ENCODE measurements at places on chromosomes 13 and 19.

GRCh38 chr13:37716420-37717195 is 118.0 kb upstream of the POSTN start:
- no peak for DNase-seq

DNA sequence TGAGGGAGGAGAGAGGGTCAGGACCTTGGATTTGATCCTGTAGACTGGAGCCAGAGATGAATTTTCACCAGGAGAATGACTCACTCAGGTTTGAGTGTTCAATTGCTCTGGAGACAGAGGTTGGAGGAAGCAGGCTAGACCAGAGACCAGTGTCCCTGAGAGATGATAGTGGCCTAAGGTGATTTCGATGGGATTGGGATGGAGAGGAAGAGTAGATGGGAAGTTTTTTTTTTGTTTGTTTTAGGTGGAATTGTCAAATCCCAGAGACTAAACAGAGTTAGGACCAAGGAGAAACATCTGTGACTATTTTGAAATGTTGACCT is 2.3 kb downstream of the CEBPG start:
- no peak for DNase-seq

GRCh38 chr19:42229855-42230351 is 9.8 kb downstream of the ZNF526 start:
- DNase-seq = no peak

GRCh38 chr13:45788011-45788410 is 63.5 kb downstream of the SIAH3 start:
- DNase-seq = no peak
